ENCODE measurements at places on chromosomes 5 and 9.

GRCh38 chr9:96344458-96345180, 38.9 kb downstream of the SLC35D2 start:
- no peak for DNase-seq

DNA sequence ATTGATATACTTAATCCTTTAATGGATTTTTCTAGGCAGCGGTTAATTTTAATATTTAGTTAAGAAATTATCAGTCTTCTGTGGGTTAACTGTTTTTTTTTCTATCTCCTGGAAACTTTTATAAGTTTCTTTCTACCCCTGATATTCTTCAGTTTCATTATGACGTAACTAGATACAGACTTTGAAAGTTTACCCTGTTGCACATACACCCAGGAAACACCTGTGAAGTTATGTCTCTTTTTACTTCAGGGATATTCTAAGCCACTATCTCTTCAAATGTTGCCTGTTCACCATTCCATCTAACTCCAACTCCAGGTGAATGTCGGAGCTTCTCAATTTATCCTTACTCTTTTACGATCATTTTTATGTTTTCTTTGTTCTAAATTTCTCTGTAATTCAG, 329.0 kb downstream of the ICE1 start:
- DNase-seq, result no peak

DNA sequence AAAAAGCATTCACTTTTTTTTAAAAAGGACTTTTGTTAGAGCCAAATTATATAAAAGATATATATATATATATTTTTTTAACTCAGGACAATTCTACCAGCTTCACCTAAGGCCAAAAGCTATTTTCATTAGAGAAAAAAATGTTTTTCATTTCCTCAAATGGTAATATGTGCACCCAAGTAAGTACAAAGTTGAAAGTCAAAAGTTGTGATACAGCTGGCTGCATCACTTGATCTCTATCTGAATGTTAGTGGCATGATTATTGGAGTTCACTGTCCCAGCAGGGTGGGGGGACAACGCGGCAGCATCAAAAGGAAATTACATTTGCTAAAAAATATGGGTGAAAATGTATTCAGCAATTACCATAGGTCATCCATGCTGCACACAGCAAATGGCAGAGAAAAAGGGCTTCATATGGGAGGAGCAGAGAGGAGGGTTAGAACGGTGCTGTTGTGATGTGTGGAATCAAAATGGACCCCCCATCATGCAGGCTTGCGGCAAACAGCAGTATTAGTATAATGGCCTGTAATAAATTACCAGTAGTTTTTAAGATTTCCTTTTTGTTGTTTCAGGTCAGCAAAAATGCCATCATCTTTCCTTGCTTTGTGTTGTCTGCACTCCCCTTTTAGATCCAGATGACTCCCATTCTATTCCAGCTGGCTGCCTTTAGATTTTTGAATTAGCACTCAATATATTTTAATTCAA, 253.7 kb downstream of the MAT2B start:
- no peak for DNase-seq

DNA sequence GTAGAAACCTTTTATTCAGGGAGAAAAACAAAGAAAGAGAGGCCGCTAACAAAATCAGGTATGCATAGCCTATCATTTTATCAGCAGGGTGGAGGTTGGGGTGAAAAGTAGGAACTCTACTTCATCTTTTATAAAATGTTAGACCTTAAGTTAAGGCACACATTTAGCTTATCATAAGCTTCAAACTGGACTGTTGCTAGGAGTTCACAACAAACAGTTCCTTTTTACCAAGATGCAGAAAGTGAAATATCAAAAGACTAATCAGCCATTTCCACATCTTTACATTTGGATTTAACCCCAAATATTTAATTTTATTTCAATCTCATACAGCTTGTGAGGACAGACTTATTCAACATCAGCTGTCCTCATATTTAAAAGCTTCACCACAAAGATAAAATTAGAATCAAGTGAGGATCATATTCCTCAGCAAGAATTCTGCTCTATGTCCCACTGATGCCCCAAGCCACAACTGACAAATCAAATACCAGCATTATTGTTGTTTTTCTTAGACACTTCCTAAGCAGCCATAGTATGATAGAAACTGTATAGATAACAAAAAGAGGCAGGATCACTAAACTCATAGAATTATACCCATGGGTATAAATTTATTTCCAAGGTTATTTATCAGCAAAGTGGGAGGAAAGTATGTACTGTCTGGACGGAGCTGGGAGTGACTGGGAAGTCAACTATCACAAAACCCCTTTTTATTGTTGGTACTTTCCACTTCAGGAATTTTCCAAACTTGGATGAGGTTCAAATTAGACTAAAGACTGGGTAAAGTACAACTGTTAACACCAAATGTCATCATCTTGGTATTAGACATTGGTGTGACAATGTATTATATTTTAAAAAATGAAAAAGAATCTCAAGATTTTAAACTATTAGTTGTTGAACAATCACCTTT, 29.9 kb upstream of the MYOT start:
- no peak for DNase-seq

DNA sequence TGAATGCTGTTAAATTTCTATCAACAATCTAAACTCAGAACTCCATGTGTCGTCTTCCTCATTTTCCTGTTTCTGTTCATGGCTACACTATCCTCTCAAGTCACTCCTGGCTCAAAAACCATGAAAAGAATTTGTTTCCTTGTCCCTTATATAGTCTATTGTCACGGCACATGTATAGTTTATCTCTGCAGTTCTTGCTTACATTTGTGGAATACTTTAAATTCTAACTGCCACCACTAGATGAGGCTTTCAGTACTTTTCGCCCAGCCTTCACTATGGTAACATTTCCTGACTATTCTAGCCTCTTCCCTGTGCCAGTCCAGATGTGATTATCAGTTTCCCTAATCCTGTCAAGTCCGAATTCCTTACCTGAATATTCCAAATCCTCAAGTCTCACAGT, 34.6 kb downstream of the PKD2L2 start:
- DNase-seq, result no peak

- no peak for DNase-seq
Observed at GRCh38 chr5:10857338-10857733, 96.3 kb upstream of the DAP start.

- DNase-seq, result no peak
Observed at GRCh38 chr9:93884808-93885207, 70.3 kb downstream of the BARX1 start.

GRCh38 chr5:10233505-10233904, 16.2 kb downstream of the ATPSCKMT start:
- DNase-seq, result no peak

- no peak for DNase-seq
Observed at GRCh38 chr5:73367650-73368049, 80.9 kb downstream of the FOXD1 start.

DNA sequence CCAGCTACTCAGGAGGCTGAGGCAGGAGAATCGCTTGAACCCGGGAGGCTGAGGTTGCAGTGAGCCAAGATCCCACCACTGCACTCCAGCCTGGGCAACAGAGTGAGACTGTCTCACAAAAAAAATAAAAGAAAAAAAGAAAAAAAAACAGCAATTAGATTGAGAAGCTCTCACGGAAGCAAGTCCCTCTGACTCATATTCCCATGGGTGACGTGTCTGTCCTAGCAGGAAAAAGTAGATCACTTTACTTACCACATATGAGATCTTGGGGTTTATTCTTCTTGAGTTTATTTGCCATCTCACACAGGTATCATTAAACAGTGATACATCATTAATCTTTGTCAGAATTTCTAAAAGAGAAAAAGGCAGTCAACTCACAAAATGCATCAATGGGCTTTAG, 62.6 kb downstream of the SUSD1 start:
- DNase-seq, result no peak

- no peak for DNase-seq
Observed at GRCh38 chr9:130445268-130445983, 665 bp downstream of the ASS1 start.

DNA sequence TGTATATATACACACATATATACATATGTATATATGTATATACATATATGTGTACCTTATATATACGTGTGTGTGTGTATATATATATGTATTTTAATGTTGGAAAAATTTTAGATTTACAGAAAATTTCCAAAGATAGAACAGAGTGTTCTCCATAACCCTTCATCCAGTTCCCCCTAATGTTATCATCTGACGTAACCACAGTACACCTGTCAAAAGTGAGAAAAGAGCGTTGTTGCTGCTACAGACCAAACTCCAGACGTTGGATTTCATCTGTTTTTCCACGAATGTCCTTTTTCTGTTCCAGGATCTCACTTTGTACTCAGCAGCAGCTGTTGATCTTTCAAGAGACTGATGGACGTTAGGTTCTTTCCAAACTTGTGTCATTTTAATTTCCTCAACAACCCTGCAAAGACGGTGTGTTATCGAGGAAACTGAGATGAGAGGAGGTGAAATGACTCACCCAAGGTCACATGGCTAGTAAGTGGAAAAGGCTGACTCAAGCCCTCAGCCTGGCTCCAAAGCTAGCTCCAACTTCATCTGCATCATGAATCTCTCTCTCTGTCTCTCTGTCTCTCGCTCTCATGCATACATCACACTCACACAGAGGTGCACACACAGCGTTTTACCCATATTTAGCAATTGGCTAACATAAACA, 17.0 kb upstream of the NTNG2 start:
- no peak for DNase-seq

DNA sequence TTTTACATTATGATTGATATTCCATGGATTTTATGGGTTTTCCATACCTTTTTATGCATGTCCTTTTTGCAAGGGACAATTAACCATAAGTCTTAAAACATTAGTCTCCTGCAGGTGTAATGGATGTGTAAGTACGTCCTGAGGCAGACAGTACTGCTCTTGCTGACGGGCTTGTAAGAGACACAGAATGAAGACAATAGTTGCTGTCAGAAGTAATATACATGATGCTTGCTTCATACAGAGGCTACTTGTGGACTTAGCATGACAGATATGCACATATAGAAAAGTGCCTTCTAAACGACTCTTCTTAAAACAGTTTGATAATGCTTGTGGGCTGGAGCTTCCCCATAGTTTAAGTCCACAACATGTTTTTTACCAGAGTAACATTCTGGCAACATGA, 182.7 kb downstream of the SPATA31D1 start:
- DNase-seq, result no peak

DNA sequence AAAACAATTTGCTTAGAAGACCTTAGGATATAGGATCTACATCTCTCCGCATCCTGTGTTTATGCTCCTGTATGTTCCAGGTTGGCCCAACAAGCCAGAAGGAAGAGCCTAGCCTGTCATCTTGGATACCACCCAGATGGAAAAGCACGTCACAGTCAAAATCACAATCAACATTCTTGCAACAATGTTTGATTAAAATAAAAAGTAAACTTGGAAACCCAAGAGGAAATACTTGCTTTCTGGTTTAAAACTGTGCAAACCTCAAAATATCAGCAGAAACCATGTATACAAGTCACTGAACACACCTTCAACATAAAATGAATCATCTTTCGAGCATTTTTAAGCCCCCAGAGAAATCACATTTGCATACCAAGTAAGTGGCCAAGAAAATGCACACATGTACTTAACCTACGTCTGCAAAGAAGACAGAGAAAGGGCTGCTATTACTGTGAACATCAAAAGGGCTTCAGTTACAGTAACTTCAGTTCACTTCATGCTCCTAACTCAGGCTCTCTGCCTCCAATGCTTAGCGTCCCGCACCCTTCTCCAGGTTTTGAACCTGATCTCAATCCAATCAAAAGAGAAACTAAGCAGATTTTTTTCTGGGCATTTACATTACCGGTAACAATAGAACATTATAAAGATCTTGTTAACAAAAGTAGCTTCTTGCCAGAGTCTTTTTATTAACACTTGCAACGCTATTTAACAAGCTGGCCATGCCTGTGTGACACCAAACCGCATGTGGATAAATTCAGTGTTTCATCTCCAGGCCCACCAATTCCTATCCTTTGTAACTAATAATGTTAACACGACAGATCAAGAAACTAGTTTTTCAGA, 1.3 kb downstream of the ENC1 start:
- no peak for DNase-seq

GRCh38 chr5:139369181-139369580, 13.9 kb downstream of the SLC23A1 start:
- DNase-seq, result no peak

DNA sequence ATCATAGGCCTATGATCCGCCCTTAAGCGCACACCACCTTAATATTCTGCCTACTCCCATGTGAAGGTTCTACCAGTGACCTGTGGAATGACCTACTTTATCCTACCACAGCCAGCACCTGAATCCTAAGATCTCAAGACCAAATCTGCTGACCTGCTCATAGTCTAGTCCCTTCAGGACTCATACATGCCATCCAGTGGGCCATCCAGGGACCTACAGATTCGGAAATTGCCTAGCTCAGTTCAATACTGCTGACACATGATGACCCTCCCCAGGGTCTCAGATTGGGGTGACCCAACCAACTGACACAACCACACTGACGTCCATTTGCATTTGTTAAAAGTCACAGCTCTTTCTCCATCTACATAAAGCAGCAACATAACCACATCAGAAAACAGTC, 443.8 kb upstream of the ST8SIA4 start:
- no peak for DNase-seq

DNA sequence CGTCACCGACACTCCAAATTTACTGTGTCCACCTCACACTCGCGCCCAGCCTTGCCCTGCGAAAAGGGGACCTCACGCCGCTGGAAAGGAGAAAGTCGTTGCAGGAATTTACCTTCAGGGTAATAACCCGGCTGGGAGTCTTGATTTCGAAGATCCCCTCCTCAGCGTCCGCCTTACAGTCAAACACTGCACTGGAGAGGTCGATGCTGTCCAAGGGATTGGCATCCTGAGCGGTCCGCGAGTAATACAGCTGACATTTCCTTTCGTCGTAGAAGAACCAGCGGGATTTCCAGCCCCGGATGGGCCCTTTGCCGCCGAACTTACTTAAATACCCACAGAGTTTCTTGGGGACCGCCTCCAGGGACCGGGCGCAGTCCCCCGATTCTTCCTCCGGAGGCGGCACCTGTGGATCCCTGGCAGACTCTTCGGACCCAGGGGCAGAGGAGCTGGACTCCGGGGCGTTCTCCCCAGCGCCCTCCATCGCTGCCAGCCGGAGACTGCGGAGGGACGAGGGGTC, 330 bp downstream of the TBC1D2 start:
- DNase-seq, result no peak

DNA sequence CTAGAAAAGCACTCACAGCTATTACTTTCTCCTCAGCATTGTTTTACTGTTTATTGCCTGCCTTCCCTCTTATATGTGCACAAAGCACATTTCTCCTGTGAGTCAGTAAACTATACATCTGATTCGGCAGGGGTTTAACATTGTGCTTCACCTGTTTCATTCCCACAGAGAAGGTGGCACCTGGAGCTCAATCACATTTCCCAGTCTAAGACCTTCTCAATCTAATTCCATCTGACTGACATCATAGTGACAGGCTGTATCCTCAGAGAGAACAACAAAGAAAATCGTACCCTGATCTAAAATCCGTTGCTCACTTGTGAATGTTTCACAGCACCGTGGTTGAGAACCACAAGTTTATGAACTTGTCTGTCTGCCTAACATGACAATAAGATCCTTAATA, 92.4 kb upstream of the CAST start:
- DNase-seq, result no peak

GRCh38 chr5:173290477-173291131, 37.6 kb downstream of the STC2 start:
- DNase-seq, result no peak

- no peak for DNase-seq
Observed at GRCh38 chr5:77563475-77563874, 71.4 kb upstream of the WDR41 start.

- no peak for DNase-seq
Observed at GRCh38 chr5:137989419-137989818, 43.5 kb downstream of the FAM13B start.

- DNase-seq, result no peak
Observed at GRCh38 chr9:68496356-68496755, 44.3 kb downstream of the TMEM252 start.
